ENCODE measurements at places on chromosomes 6 and 20. TPM values are rescaled to one million over a fixed set of nuclear protein-coding genes. Genes with fewer than 3 reads are reported as not detected.
A peak's percentile ranks its signal among the peaks of the same experiment; 100 is the strongest.

- DNase-seq, result no peak
These were observed 380.0 kb downstream of the LMBRD1 start for GRCh38 chr6:69416776-69417175.

DNA sequence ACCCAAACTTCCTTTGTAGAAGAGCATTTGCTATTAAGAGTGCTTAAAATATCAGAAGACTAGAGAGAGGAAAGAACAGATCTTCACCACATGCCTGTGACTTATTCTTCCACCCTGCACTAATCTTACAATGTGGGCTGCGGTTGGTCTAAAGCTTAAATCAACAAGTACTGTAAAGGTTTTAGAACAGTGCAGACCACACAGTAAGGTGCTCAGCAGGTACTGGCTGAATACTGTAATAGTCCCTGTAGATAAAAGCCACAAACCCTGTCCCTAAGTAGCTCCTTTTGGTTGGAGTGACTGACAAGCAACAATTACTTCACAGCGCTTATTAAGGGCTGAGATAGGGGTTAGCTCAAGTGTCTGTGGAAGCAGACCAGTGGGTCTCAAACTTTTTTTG, 972 bp upstream of the PHF3 start:
- no peak for DNase-seq

The TMEM200A gene
- 47.8 TPM for total RNA-seq

GRCh38 chr20:56245761-56246160, 2.8 kb upstream of the MC3R start:
- DNase-seq, result no peak

DNA sequence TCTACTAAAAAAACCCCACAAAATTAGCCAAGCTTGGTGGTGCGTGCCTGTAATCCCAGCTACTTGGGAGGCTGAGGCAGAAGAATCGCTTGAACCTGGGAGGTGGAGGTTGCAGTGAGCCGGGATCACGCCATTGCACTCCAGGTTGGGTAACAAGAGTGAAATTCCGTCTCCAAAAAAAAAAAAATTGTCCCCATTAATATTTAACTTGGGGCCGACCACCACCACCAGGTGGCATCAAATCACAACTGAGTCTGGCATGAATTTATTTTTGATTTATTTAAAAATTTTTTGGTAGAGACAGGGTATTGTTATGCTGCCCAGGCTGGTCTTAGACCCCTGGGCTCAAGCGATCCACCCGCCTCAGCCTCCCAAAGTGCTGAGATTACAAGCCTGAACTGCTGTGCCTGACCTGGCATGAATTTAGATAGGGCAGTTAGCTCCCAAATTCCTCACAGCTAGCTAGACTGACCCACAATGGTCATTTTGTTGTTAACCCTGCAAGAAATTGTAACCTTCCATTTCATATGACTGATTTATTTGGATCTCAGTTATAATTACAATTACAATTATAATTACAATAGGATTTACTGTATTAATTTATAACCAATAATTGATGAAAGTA, 17.1 kb upstream of the BEND3 start:
- DNase-seq, result no peak

GRCh38 chr6:44401138-44401537, 13.6 kb downstream of the CDC5L start:
- DNase-seq, result no peak

The SLC35B3 gene
- total RNA-seq, result 19.0 TPM

The FIG4 gene
- total RNA-seq, result 19.7 TPM

DNA sequence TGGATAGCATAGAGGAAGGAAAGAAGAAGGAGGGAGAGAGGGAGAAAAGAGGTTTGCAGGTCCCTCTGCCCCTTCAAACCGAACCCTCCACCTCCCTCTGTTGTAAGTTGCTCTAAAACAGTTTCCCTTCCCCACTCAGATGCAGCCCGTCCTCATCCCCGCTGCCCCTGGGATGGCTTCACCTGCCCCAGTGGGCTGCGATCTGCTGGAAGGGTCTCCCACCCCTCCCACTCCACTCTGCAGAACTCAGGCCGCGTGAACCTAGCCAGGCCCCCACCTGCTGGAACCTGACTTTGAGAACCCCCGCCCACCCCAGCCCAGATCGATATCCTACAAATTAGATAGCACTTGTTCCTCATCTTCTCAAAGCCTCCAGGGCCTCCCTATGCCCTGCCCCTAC, 190.8 kb downstream of the DLL1 start:
- DNase-seq, result no peak

GRCh38 chr6:2061880-2062279, 183.5 kb downstream of the GMDS start:
- no peak for DNase-seq

DNA sequence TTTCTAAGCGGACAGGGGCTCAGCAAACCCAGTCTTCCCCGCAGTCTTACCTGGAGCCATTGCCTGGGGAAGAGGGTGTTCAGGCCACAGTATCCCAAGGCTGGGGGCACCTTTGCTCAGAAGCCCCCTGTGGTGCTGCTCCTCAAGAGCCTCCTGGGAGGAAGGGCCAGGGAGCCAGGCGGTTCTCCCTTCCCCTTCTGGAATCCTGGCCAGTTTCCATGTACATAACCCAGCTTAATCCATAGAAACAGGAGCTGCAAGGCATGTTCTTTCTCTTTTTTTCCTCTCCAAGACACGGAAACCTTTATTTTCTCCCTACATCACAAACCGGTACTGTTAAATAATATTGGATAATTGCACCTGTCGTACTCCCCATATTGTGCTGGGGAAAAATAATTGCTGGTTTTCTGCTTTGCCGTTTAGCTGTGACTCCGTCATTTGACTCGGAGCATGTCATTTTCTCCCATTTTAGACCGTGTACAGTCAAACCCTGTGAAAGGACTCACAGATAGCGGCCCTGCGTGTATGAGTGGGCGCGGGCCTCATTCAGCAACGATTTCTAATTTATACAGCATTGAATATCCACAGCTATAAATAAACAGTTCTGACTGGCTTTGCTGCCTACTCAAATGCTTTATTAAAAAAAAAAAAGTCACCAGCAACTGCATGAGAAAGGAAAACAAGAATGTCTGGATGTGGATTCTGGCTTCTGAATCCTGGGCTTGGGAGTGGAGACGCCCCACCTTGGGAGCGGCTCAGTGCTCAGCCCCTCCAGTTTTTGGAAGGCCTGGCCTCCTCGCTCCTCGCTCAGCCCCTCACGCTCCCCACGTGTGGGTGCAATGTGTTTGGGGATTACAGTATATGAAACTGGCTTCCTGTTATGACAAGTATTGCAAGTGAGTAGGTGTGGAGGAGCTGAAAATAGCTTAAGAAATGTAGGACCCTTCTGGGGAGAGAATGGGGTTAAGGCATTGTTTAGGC, 67.3 kb downstream of the ADTRP start:
- peak; percentile 80 for DNase-seq

Data from IMR-90 (cell line).